Glutamatergic neuron (in vitro differentiated cells): ENCODE measurements at places on chromosomes 6 and 20. TPM values are rescaled to one million over a fixed set of nuclear protein-coding genes. Genes with fewer than 3 reads are reported as not detected.

The SLC17A5 gene
- 14.3 TPM for total RNA-seq

The HMGCLL1 gene
- 6.3 TPM for total RNA-seq

The APOM gene
- total RNA-seq: 1.5 TPM

The DUSP15 gene
- total RNA-seq: 19.3 TPM

The CTCFL gene
- not detected for total RNA-seq

The POU3F2 gene
- total RNA-seq: 71.0 TPM

The TRIM10 gene
- total RNA-seq: not detected

The MED20 gene
- 30.9 TPM for total RNA-seq

DNA sequence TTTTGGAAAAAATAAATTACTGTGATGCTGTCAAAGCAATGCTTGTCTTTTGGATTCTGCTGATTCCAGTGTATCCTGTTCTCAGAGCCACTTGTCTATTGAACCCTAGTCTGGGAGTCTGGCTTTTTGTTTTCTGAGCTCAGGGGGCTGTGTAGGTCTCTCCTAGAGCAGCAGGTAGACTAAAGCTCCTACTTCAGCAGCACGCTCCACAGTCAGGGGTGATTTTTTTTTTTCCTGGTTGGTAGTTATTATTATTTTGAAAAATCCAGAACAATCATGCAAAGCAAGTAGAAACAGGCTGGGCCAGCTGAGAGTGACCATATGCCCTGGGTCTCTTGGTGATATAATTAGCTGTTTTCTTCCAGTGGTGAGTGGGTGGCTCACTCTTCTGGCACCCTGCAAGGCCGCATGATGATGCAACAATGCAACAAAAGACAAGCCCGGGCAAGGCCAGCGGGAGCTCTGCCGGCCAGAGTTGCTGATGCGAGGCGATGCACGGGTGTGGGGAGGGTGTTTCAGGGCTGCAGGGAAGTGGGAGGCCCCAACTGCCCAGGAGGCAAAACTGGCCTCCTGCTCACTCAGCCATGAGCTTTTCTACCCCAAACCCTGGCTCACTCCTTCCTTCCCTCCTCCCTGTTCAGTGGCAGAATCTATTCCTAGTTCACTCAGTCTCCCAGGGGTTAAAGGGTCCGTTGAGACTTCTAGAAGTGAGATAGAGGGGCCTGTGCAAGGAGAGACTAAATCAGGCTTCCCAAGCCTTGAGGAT lies 11.5 kb upstream of the CDKN1A start:
- no peaks in the 10 kb centered on the region for H3K36me3 ChIP-seq
- peak overlapping the region; percentile 98 for H3K27ac ChIP-seq
- H3K4me3 ChIP-seq: peak overlapping the region; percentile 67

- H3K27ac ChIP-seq: no peak overlapping the region
- H3K36me3 ChIP-seq: no peaks in the 10 kb centered on the region
- no peak for DNase-seq
Measured at GRCh38 chr6:124590001-124590400, 372.2 kb upstream of the RNF217 start.

GRCh38 chr6:19662911-19663310 lies 174.3 kb upstream of the ID4 start:
- DNase-seq: no peak
- H3K4me3 ChIP-seq: no peak overlapping the region
- H3K36me3 ChIP-seq: no peaks in the 10 kb centered on the region
- no peak overlapping the region for H3K27ac ChIP-seq
- peaks cover 5% of the 10 kb centered on the region for H3K4me1 ChIP-seq
- H3K27me3 ChIP-seq: no peaks in the 10 kb centered on the region

- peaks cover 14% of the 10 kb centered on the region for H3K4me1 ChIP-seq
- H3K36me3 ChIP-seq: peaks cover 5% of the 10 kb centered on the region
- H3K4me3 ChIP-seq: no peak overlapping the region
- H3K27ac ChIP-seq: no peak overlapping the region
- peaks cover 2% of the 10 kb centered on the region for H3K27me3 ChIP-seq
Measured at GRCh38 chr6:158839796-158840195, 20.6 kb upstream of the EZR start.

- H3K27me3 ChIP-seq: peaks cover 2% of the 10 kb centered on the region
- no peak overlapping the region for H3K4me3 ChIP-seq
- peaks cover 41% of the 10 kb centered on the region for H3K4me1 ChIP-seq
- peaks cover 5% of the 10 kb centered on the region for H3K36me3 ChIP-seq
- DNase-seq: no peak
- peak overlapping the region; percentile 31 for H3K27ac ChIP-seq
Measured at GRCh38 chr6:56790414-56790813, 147.7 kb upstream of the DST start.

- DNase-seq: no peak
- no peak overlapping the region for H3K27ac ChIP-seq
- H3K4me3 ChIP-seq: no peak overlapping the region
- H3K36me3 ChIP-seq: peaks cover 15% of the 10 kb centered on the region
Measured at GRCh38 chr20:48146877-48147276, 361.6 kb upstream of the SULF2 start.

- no peak for DNase-seq
- H3K36me3 ChIP-seq: no peaks in the 10 kb centered on the region
- no peak overlapping the region for H3K4me3 ChIP-seq
- no peak overlapping the region for H3K27ac ChIP-seq
- no peaks in the 10 kb centered on the region for H3K27me3 ChIP-seq
- peaks cover 3% of the 10 kb centered on the region for H3K4me1 ChIP-seq
Measured at GRCh38 chr6:44554861-44555260, 167.4 kb downstream of the CDC5L start.

DNA sequence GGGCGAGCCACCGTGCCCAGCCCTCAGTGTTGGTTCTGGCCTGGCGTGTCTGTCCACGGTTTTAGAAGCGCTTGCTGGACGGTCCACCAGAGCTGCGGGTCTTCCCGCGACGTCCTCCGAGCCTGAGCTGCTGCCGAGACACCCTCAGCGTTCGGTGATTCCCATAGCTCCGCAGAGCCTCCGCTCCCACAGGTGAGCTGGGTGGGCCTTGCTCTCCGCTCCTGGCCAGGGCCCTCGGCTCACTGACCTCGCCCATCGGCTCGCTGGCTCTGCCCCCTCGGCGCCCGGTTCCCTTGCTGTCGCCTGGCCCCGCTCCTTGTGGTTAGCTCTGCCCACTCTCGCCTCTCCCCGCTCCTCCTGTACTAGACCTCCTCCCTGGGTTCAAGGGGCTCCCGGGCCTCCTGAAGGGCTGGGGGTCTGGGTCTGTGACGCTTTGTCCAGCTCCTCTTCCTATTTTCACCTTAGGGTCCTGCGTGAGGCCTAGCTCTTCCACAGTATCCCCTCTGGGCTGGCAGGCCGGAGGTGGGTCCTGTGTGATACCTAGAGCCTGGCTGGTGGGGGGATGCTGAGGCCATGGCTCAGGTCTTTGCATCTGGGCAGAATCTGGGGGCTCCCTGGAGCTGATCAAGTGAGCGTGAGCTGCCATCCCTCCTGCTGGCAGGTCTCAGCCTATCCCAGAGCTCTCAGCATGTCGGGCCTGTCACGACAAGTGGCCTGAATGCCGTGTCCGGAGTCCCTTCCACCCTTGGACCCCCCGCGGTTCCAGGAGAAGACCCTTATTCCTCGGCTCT lies 5.0 kb upstream of the COX4I2 start:
- H3K4me1 ChIP-seq: peaks cover 2% of the 10 kb centered on the region
- H3K27ac ChIP-seq: no peak overlapping the region
- H3K36me3 ChIP-seq: no peaks in the 10 kb centered on the region
- no peak for DNase-seq
- peaks cover 17% of the 10 kb centered on the region for H3K27me3 ChIP-seq

DNA sequence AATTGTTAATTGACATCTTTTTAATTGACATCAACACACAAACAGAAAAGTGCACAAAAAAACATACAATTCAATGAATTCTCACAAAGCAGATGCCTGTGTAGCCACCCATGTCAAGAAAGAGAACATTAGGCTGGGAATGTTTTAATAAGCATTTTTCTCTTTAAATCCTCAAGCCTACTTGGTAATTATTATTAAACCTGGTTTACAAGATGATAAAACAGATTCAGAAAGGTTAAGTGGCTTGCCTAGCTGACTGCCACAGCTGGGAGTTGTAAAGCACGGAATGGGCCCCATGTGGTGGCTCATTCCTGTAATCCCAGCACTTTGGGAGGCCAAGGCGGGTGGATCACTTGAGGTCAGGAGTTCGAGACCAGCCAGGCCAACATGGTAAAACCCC lies 90.0 kb upstream of the AKAP12 start:
- no peak overlapping the region for H3K4me3 ChIP-seq
- no peak for DNase-seq
- no peaks in the 10 kb centered on the region for H3K27me3 ChIP-seq
- H3K27ac ChIP-seq: no peak overlapping the region

DNA sequence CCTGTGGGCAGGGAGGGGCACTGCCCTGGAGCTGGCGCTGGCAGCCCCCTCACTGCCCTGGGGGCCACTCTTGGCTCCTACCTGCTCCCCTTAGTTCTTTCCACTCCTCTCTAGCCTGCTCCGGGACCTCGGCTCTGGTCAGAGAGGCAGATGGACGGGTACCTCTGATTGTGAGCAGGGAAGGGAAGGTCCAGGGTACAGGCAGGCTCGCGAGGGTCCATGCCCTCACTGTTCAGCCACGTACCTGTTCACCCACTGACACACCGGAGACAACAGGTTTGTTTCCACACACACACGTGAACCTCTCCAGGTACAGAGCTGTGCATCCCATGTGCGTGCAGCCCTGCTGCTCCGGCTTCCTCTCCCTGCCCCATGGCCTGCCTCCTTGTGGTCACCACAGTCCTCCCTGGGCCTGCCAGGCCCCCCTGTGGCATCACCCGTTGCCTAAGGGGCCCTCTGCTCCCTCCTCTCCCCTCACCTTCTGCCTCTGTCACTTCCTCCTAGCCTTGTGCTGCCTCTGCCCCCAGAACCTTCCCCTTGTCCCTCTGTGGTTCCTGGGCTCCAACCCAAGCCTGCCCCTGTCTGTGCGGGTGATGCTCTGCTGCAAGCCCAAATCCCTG lies 2.3 kb downstream of the EMILIN3 start:
- H3K27me3 ChIP-seq: peaks cover 15% of the 10 kb centered on the region
- no peak overlapping the region for H3K4me3 ChIP-seq
- DNase-seq: no peak
- H3K4me1 ChIP-seq: no peaks in the 10 kb centered on the region
- no peaks in the 10 kb centered on the region for H3K36me3 ChIP-seq
- no peak overlapping the region for H3K27ac ChIP-seq

DNA sequence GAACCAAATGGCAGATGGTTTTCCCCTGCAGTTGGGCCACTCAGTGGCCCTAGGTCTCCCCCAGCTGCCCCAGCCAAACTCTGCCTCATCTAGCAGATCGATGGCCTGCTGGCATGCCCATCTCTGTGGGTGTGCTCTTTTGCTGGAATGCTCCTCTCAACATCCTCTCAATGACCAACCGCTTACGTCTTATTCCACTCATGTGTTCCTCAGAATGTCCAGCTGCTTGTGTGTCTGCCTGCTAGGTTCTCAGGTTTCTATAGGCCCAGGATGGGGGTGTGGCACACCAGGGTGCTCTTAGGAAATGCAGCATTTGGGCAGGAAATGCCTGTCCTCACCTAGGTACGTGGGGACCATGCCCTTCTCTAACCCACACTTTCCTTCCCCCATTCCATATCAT lies 509.9 kb upstream of the SYNCRIP start:
- no peak for DNase-seq
- no peaks in the 10 kb centered on the region for H3K36me3 ChIP-seq
- peak overlapping the region; percentile 15 for H3K27ac ChIP-seq

DNA sequence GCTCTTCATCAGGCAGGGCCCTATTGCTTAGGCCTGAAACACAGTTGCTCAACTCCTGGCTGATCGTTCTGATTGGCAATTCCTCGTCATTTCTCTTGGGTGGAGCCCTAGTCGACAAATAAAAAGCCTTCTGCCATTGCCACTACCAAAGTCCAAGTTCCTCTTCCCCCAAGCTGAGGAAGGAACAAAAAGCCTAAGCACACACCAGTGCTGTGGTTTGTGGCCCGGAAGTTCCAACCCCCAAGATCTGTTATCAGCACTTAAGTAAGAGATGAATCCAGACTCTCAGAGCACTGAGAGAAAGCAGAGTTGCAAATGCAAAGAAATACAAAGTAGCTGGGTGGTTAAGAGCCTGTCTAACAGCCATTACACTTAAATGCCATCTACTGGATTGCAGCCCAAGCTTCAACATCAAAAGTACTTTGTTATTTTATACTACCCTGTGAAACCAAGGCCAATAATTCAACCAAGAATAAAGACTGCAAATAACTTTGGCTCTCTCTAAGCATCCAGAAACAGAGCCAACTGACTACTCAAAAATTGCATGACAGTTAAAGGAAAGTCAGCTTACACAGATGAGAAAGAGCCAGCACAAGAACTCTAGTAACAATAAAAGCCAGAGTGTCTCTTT lies 1024.0 kb downstream of the GRIK2 start:
- H3K4me3 ChIP-seq: no peak overlapping the region
- H3K4me1 ChIP-seq: peaks cover 2% of the 10 kb centered on the region
- no peaks in the 10 kb centered on the region for H3K36me3 ChIP-seq
- H3K27ac ChIP-seq: no peak overlapping the region

DNA sequence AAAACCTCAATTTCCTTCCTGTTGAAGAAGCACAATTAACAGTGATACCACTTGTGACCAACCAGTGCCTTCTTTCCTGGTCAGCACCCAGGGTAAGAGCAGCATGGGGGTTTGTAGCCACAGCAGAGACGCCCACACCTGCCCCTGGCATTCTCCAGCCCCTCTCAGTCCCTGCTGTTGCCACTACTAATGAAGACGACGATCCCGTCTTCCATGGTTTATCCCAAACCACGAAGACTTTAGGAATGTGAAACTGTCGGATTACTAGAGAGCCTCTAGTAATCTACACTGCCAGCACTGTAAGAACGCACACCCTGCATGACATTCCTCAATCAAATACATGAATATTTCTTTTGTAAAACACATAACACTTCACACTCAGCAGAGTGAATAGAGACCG lies 60.0 kb downstream of the GINS1 start:
- H3K36me3 ChIP-seq: peaks cover 11% of the 10 kb centered on the region
- H3K27ac ChIP-seq: no peak overlapping the region
- peaks cover 17% of the 10 kb centered on the region for H3K4me1 ChIP-seq
- no peak overlapping the region for H3K4me3 ChIP-seq

DNA sequence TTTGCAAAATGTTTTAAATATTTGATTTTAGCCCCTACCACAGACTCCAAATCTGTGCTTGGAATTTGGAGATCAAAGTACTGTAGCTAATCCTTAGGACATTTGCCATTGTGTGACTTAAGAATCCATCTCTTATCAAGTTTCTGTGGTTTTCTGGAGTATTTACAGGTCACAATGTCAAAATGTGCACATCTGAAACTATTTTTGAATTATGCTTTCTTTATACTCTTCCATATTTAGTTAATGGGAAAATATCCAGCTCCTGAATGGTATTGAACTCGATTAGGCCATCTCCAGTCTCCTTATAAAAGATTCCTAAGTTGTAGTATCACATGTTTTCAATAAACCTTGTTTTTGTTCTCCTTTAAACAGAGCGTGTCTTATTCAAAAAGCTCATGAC lies 162.5 kb downstream of the KHDC1L start:
- no peak overlapping the region for H3K4me3 ChIP-seq
- H3K4me1 ChIP-seq: peaks cover 4% of the 10 kb centered on the region
- no peak overlapping the region for H3K27ac ChIP-seq
- no peak for DNase-seq

- DNase-seq: no peak
- H3K4me1 ChIP-seq: peaks cover 42% of the 10 kb centered on the region
- no peak overlapping the region for H3K4me3 ChIP-seq
- no peaks in the 10 kb centered on the region for H3K36me3 ChIP-seq
Measured at GRCh38 chr6:170229851-170230519, 60.9 kb downstream of the DLL1 start.

GRCh38 chr20:60206259-60206658 lies 248.0 kb downstream of the CDH26 start:
- H3K4me3 ChIP-seq: no peak overlapping the region
- H3K27ac ChIP-seq: no peak overlapping the region
- H3K4me1 ChIP-seq: peaks cover 7% of the 10 kb centered on the region
